Right renal pelvis (tissue), 4 donors: ENCODE measurements at places on chromosomes 1 and 21.

GRCh38 chr1:244048256-244049161 is 2.6 kb upstream of the ZBTB18 start:
- DNase-seq = peak; percentile 98

DNA sequence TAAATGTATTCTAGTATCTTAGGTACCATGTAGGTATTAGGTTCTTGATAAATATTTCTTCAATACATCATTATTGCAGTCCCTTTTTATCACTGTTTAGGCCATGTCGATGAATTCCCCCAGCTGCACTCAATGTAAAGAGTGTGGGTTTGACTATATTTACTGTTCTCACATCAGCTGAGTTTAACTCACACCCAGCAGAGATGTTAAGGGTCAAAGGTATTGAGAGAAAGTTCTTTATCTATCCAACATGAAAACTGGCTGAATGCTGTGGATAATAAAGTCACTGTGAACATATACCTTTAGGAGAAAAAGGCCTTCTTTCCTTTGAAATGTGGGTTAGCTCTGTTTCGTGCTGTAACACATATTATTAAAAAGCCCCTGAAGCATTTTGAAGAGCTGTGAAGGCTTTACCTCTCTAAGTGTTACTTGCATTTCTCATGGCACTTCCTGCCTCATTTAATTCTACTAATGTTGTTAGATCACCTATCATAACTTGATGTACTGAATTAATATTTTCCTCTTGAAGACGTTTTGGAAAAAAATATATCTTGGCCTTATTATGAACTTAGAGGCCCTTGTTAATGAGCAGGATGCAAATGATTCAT is 19.1 kb upstream of the LYST start:
- DNase-seq = no peak

DNA sequence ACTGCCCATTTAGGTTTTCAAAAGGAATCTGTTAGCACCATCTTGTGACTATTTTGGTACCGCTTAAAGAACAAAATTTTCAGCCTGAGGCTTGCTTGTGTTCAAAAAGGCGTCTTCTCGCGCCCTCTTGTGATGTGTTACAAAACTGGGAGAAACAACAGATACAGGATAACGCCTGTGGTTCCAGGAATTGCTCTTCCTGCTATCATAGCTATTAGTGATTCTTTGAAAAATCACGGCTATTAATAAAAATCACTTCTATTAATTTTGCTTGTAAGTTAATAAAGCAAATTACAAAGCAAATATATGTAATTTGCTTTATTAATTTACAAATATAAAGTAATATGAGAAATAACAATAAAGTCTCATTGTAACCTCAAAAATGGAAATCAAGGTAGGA is 82.2 kb upstream of the ABCD3 start:
- peak; percentile 81 for DNase-seq

- no peak for DNase-seq
Observed at GRCh38 chr1:200846398-200846797, 26.4 kb upstream of the GPR25 start.

DNA sequence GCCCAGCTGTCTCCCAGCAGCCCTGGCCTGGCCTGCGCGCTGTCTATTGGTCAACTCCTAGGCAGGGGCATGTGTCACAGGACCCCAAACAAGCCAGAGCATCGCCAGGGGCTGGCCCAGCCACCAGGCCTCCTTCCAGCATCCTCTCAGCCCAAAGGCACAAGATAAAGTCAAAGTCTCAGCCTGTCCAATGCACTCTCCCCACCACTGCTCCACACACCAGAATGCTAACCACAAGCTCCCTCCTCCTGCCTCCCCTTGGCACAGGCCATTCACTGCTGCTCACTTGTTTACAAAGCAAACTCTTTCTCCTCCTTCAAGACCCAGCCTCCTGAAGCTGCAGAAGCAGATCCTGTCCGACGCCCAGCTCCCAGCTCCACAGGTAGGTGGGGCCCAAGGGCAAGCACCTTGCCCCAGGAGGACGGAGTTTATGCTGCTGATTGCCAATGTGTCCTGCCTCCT is 133.4 kb downstream of the DMRTB1 start:
- DNase-seq = no peak

DNA sequence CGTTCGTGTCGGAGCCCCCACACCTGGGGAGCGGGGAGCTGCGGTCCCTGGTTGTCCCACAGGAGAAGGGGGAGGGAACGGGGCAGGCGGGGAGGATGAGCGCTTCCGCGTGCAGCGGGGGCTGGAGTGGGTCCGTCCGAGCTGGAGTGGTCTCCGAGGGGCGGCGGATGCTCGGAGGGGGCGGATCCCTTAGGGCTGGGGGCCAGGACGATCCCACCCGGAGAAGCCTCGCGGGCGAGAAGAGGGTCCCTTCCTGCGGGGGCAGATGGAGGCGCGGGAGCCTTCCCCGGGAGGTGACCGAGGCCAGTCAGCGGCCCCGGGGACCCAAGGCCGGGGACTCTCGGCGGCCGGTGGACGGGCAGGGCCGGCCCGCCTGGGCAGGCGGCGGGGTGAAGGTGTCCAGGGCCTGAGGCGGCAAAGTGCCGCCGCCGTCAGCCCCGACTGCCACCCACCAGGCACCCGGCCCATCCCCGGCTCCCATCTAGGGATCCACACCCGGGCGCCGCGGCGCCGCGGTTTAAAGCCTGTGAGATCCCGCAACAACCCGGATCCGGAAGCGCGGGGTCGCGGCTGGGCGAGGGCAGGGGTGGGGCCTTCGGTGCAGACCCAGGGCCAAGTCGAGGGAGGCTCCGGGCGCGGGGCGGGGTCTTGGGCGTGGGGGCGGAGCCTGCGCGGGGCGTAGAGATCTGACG is 5.3 kb upstream of the CCDC27 start:
- peak; percentile 60 for DNase-seq

- no peak for DNase-seq
Observed at GRCh38 chr1:53567450-53567849, 108.3 kb downstream of the DMRTB1 start.

DNA sequence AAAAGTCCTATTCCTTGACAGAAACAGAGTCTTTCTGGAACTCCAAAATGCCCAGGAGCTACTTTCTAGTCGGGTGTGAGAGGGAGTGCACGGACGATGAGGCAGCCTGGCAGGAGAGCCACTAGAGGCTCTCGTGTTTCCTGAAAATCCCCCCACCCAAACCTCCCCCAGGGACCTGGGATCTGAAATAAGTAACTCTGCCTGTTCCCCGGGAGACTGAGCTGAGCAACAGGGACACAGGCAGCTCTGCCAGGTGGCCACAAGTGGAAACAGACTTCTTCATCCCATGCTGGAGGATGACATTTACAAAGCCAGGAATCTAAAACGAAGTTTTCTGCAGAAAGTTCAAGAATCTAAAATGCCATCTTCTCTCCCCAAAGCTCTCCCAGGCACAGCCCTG is 77.1 kb downstream of the ITPKB start:
- no peak for DNase-seq

DNA sequence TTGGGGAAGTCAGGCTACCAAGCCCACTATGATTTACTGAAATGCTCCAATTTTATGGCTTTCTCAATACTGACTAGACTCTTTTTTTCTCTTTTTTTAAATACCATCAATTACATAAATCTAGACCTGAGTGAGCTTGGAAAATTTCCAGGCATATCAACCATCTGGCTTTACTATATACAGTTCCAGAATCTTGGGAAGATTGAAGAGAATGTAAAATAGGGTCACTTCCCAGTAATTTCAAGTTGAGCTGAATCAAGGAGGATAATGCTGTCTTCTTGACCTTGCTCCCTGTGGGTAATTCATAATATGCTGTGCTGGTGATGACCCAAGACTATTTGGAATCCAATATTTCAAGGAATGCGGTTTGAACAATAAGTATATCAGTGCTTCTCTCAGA is 108.1 kb downstream of the MAP3K21 start:
- DNase-seq = no peak

GRCh38 chr1:25810341-25811299 is 9.1 kb upstream of the MTFR1L start:
- no peak for DNase-seq

DNA sequence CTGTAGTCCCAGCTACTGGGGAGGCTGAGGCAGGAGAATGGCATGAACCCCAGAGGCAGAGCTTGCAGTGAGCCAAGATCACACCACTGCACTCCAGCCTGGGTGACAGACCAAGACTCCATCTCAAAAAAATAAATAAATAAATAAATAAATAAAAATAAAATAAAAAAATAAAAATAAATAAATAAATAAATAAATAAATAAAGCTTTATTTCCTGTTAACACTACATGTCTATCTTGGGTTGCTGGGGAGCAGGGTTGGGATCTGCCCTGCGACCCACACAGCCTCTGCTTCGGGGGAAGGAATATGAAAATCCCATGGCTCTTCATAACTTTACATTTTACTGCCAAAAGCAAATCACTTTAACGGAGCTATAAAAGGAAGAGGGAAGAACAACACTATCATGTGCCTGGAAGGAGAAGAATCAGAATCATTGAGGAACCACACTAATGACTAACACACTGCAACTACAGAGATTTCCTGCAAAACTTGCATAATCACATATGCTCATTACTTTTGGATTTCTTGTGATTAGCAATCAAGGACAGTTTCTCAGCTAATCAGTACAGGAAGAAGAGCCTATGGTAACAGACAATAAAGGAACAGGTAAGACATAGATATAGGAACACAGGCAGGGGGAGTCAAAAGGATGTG is 72.8 kb upstream of the CD55 start:
- DNase-seq = no peak

GRCh38 chr21:16302851-16303282 is 573.1 kb downstream of the USP25 start:
- no peak for DNase-seq

DNA sequence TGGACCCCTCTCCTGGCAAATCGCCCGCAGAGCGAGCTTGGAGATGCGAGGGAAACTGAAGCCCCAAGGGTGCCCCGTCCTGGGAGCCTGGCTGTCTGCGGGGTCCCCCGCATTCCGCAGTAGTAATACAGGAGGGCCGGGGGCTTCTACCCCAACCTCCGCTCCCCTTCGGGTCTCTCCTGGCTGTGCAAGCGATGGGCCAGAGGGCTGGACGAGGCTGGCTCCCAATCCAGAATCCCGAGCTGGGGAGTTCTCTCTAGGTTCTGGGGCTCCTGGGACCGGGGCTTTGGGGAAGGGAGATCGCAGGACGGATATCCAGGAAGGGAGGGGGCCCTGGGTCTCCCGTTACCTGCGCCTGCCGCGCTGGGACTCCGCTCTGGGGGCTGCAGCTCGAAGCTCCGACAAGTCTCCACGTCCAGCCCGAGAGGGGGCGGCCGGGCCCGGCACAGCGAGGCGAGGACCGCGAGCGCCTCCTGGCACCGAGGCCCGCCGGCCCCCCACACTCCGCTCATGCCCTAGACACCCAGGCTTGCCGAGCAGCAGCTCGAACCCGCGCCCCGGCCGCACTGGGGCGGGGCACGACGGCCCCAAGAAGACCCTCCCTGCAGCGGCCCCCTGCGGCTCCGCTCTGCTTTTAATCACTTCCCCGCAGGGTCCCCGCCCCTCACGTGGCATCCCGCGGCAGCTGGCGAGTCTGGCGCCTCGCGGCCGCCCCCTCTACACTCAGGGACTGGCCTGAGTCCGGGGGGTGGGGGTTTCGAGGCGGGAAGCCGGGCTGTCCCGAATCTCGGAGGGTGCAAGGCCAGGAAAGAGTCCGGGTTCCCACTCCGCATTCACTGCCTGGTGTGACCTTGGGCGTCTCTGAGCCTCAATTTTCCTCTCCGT is at the start of gene SYT6:
Gene SYT6 (minus strand): TSS at position 609 of the 885 bp plus-strand sequence. CDS start 97 bp downstream, at position 512.
- DNase-seq = no peak

DNA sequence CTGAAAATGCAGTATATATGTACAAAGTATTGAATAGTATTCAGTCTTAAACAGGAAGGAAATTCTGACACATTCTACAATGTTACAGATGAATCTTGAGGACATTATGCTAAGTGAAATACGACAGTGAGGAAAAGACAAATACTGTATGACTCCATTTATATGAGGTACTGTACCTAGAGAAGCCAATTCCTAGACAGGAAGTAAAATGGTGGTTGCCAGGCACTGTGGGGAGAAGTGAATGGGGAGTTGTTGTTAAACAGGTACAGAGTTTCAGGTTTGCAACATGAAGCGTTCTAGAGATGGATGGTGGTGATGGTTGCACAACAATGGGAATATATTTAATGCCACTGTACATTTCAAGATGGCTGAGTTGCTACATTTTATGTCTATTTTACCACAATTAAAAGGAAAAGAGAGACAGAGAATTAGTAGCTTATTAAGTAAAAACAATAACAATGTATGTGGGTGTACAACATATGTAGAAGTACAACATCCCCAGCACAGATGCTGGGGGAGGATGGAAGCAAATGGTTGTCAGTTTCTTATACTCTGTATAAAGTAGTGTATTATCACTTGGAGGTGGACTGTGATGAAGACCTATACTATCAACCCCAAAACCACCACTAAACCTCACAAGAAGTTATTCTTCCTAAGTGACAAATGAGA is 3.9 kb upstream of the RAB4A start:
- DNase-seq = no peak

DNA sequence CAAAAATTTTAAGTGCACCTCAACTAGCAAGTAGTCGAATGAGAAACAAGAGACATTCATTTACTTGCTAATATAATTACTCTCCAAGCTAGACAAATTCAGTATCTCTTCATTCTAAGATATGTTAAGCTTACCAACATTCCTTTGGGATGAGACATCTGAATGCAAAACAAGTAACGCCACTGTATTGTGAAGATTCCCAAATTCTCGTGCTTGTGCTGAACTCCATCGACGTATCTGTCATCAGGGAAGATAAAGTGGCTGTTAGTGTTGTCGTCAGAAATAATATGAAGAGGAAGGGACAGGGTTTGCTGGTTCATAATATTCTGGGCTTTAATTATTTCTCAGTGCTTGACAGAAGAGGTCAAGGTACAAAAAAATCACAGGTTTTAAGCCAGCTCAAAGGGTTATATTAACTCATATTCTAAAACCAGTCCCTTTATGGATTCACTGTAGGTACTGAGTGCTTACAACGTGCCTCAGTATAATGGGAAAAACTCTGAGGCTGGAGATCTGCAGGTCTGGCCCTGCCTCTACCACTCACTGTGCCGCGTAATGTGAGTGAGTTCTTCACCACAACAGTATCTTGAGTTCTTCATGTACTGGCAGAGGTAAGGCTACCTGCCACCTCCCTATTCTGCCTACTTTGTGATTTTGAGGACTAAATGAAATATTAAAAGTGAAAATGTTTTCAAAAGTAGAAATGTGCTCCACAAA is 42.0 kb downstream of the PCSK9 start:
- no peak for DNase-seq

- DNase-seq = no peak
Observed at GRCh38 chr1:19220991-19221390, 10.9 kb upstream of the UBR4 start.

DNA sequence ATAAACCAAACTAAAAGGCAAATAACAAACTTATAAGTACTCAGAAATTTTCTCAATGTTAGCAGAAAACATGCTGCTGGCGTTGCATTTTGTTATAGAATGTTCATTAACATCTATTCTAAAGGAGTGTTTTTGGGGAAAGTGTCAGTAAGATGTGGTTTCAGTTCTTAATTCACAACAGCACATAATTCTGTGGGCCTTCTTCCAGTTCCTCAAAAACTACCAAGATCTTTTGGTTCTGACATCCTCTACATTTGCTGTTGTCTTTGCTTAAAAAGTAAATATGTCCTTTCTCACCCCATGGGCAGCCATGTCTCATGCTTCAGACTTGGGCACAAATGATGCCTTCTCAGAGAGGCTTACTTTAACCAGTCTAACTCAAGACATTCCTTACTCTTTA is 152.5 kb downstream of the CDC7 start:
- no peak for DNase-seq
